ENCODE measurements at places on chromosomes 6 and 20.

GRCh38 chr6:1372690-1373089, 16.7 kb upstream of the FOXF2 start:
- DNase-seq, result no peak

- no peak for DNase-seq
Measured at GRCh38 chr20:38673725-38674091, 50.6 kb upstream of the SLC32A1 start.

DNA sequence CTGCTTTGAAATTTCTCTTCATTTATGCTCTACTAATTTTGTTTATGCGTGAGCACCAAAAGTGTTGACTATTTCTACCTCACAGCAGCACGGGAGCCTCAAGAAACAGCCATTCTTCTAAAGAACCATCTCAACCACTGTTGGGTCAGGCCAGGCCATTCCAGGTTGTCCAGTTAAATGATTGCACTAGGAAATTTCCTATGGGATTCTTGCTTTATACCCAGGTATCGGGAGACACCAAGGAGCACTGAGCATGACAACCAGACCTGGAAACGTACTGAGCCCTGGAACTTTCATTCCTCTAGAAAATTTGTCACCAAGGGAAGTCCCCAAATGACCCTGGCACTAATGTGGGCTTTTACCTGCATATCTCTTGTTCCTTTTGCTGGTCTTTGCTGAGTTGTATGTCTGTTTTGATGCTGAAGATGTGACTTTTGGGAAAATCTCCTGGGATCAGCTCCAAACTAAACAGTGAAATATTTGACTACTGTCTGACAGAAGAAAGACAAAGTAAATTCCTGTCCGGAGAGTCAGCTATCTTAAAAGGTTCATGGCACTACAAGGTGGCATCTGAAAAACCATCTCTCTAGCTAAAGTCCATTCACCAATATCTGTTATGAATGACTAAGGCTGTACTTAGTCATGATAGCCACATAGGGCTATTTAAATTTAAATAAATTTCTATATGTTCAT, 70.5 kb downstream of the SNAP25 start:
- DNase-seq, result no peak

GRCh38 chr6:163580311-163581030, 166.0 kb downstream of the QKI start:
- no peak for DNase-seq

DNA sequence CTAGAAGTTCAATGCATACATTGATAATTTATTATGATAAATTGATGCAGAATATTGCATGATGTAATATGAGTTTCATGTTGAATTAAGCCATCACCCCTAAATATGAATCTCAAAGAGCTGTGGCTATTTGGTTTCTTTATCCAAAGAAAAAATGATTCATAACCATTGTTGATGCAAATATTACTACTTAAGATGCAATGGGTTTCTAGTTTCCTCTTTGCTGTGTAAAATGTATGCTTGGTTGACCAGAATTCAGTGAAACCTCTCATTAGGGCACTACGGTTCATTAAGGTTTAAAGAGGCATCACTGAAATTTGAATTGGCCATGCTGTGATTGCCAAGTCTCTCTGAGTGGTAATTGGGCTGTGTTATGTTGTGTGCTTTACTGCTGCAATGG, 492.5 kb upstream of the FLRT3 start:
- no peak for DNase-seq
